Endodermal cell (in vitro differentiated cells): ENCODE measurements at places on chromosomes 11 and 22.

GRCh38 chr11:93225662-93226061 lies 27.9 kb upstream of the SLC36A4 start:
- DNase-seq, result no peak

GRCh38 chr22:31569126-31569525 lies 72.8 kb downstream of the SFI1 start:
- DNase-seq, result no peak

- DNase-seq, result no peak
These were observed 51.4 kb downstream of the ME3 start for GRCh38 chr11:86620891-86621521.

GRCh38 chr22:17537155-17537554 lies 26.1 kb upstream of the SLC25A18 start:
- DNase-seq, result no peak

GRCh38 chr11:102306817-102307726 lies 10.2 kb upstream of the BIRC3 start:
- DNase-seq, result no peak

DNA sequence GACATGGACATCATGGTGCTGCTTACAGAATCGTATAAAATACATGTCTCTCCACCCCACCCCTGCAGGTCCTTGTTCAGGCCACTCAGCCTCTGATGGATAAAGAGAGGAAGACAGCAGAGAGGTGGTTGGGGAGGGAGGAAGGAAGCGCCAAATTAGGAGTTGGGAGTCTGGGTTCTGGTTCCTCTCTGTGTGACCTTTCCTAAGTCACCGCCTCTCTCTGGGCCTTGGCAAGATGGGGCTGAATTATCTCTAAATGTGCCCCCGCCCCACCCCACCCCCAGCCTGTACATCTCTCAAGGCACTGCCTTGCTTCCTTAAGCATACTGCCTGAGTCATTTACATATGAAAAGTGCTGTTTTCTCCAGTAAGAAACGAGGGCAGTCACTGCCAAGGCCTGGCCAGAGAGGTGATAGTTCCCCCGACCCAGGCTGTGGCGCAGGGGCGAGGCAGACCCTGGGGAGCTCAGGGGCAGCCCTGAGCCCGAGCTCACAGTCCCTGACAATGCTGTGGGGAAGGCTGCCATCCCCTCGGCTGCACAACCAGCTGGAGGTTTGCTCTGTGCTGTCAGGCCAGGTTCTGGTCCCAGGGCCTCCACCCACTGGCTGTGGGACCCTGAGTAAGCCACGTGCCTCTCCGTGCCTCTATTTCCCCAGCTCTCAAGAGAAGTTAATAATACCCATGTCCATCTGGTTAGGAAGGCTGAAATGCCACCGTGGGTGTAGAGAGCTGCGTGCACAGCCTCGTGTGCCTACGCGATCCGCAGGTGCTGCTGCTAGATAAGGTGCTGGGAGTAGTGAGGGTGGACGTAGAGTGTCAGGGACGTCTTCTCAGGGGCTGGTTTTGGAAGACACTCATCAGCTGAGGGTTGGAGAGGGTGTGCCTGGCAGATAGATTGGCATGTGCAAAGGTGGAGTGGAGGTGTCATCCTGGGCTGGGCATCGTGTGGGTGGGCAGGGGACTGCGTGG lies 55.3 kb downstream of the CACNA1I start:
- DNase-seq, result no peak

DNA sequence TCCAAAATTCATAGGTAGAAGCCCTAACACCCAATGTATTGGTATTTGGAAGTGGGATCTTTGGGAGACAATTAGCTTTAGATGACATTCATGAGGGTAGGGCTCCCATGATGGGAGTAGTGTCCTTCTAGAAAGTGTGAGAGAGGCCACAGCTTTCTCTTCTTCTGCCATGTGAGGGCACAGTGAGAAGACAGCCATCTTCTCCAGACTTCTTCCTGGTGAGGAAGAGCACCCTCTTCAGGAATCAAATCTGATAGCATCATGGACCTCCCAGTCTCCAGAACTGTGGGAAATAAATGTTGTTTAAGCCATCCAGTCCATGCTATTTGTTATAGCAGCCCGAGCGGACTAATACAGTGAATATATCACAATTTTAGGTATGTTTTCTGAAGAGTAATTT lies 96.9 kb downstream of the CNTN5 start:
- DNase-seq, result no peak

DNA sequence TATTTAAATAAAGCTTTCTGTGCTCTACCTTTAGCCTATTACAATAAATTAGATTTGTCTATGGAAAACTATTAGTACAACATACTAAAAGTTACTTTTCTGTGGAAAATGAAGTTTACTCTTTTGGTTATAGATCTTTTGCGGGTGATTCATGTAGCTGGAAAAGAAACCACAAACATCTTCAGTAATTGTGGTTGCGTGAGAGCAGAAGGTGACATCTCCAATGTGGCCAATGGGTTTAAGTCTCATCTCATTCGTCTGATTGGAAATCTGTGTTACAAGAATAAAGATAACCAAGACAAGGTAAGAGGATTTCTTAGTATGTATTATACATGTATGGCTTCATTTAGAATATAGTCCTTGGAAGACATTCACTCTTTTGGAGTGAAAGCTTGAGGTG lies 68.6 kb downstream of the ATXN10 start:
- no peak for DNase-seq

GRCh38 chr11:10426475-10426874 lies 28.6 kb upstream of the AMPD3 start:
- DNase-seq, result no peak

- no peak for DNase-seq
These were observed 41.0 kb upstream of the CLPB start for GRCh38 chr11:72475381-72475780.

DNA sequence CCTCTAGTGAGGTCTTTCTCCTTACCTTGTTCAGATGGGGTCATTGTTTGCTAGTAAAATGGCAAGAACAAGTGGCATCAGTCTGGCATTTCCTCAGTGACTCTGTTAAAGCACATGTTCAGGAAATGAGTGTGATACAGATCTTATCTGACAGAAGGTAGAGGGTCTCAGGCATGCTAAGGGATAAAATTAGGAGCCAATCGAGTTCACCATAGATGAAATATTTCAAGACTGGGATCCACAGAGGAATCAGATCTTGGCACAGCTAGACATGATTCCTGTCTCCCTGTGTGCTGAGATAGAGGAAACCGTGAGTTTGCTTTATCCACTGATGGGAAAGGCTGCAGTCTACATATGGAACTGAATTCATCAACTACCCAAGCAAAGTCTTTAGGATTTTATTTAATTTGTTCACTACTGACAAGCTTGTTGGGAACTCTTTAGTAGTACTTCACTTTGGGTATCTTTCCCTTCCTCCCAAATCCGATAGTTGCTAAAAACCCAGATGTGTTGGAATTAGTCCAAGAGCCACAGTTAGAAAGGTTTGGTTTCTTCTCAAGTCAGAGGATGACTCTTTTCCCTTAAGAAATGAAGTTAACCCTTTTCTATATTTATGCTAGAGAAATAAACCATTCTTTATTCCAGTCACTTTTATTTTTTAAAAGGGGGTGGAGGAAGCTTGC lies 18.4 kb downstream of the FAM118B start:
- no peak for DNase-seq

DNA sequence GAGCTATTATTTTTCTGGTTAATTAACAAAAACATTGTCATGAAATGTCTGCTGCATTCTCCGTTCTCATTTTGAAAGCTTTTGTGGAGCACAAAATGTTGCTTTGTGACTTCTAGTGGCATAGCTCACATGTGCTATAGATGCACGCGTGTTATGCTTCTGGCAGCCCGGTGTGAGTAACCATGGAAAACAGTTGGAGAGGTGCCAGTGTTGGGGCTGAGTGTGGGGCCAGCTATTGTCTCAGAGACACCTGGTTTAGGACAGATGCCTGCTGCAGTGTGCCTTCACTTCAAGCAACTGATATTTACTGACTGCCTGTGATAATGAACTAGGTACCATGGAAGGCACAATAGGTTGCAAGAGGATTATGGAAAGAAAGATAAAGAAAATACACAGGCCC lies 760.6 kb downstream of the NTM start:
- DNase-seq, result no peak

DNA sequence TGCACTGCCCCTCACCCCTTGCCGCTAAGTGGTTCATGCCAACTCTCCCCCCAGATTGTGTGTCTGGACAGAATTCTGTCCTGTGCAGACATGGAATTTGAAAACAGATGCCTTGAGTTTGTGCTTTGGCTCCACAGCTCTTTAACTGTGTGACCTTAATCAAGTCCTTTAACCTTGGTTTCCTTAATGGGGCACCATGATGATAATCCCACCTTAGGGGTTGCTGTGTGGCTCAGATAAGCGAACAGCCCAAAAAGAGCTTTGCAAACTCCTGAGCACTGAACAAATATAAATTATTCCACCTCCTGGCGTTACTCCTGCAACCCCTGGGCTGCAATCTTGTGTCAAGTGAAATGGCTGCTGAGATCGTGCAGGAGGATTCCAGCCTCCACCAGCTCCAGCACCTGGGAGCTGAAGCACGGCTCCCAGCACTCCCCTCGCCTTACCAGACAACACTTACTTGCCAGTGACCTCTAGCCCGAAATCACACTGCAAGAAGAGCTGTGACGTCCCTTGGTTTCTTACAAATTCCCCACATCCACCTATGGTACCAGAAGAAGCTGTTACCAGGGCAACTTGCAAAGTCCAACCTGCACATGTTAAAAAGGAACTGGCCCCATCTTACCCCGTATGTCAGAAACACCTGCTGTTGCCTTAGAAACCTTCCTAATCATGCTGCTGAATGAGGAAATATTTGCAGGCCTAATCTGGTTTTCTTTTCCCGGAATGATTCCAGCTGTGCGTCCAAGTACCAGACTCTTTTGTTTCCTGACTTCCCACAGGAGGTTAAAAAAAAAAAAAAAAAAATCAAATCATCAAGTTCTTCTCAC lies 13.2 kb downstream of the VPS37C start:
- DNase-seq, result no peak

GRCh38 chr11:83881428-83881827 lies 595.3 kb upstream of the CCDC90B start:
- DNase-seq, result no peak

- DNase-seq, result no peak
These were observed 219.0 kb downstream of the CASP12 start for GRCh38 chr11:104679258-104679657.

DNA sequence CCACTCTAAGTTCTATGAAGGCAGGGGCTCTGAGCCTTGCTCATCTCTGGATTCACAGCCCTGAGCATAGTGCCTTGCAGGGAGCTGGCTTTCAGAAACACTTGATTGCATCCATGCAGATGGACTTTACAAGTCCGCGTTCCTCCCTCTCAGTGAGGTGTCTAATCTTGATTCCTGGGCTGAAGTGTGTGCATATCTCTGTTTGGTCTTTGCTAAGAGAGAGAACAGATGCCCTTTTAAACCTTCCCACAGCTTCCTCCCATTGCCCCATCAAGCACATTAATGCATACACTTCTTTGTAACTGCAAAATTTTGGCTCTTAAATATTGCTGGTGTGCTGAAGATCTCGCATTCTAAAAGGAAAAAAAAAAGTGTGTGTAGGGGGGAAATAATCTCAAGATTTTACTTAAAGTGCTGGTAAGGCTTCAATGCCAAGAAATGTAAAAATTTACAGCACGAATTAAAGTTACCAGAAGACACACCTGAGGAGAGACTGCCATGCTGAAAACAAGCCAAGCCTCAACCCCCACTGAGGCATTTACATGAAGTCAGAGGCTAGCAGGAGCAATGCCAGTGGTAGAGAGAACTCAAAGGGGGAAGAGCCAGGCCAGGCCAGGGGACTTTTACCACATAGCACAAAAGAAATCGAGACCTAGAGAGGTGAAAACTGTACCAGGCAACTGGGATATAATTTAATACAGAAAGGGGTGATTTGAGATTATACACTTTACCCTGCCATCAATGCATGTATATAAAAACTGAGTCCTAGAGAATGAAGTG lies 492.1 kb downstream of the SOX6 start:
- DNase-seq, result peak; percentile 61

- no peak for DNase-seq
These were observed 31.5 kb downstream of the NADSYN1 start for GRCh38 chr11:71484248-71485062.

DNA sequence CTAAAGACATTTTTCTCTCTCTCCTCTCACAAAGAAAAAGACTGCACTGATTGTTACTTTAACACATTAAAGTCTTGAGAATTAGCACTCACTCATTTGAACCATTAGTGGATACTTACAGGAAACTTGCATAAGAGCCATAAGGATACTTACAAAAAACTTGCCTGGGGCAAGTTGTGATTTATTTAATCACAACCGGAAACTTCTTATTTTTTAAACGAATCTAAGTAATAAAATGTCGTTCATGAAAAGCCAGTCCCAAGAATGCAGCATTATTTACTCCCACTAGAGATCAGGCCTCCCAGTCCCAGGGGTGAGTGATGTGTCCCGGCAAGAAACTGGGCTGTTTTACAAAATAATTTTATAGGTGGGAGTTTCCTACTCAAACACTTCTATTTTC lies 59.3 kb upstream of the TTC12 start:
- no peak for DNase-seq

- no peak for DNase-seq
These were observed 61.8 kb downstream of the UBASH3B start for GRCh38 chr11:122717264-122717867.

- no peak for DNase-seq
These were observed 5.0 kb upstream of the PANX2 start for GRCh38 chr22:50165436-50166123.

DNA sequence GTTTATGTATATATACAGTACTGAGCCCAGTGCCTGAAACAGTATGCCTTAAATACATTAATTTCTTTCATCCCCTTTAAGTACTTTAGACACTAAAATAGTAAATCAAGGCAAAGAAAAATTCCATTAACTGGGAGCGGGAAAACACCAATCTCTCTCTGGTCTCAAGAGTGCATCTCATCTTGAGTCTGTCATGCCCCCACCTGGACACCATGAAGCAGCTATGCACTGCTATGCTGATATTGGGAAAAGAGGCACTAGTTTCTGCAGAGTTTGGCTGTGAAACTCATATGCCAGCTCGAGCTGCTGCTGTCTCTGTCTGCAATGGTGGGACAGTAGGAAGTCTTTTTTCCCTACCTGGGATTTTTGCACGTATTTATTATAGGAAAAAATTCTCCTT lies 754.4 kb upstream of the RAG2 start:
- DNase-seq, result no peak

GRCh38 chr11:133830931-133831907 lies 14.1 kb downstream of the SPATA19 start:
- DNase-seq, result peak; percentile 75

DNA sequence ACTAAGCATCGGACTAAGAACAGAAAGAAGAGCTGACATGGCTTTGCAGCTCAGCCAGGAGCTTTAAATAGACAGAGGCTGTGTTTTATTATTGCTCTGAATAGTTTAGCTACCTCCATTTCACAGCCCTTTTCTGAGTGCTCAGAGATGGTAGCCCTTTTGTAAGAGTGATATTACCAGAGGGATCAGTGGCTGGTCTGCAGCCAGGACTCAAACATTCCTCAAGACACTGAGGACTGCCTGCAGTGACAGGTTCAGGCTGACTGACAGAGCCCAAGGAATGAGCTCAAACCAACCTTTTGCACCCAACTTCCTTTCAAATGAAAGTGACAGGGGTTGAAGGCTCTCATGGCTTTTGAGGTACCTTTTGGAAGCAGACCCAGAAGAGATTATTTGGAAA lies 189.0 kb downstream of the DDX10 start:
- DNase-seq, result peak; percentile 58

GRCh38 chr11:98561252-98561651 lies 459.5 kb upstream of the CNTN5 start:
- DNase-seq, result peak; percentile 46
